Prostate gland (tissue), 2 donors: ENCODE measurements at places on chromosomes 3 and 15.

GRCh38 chr15:25731411-25731810 is 131.7 kb downstream of the ATP10A start:
- no peak for DNase-seq

DNA sequence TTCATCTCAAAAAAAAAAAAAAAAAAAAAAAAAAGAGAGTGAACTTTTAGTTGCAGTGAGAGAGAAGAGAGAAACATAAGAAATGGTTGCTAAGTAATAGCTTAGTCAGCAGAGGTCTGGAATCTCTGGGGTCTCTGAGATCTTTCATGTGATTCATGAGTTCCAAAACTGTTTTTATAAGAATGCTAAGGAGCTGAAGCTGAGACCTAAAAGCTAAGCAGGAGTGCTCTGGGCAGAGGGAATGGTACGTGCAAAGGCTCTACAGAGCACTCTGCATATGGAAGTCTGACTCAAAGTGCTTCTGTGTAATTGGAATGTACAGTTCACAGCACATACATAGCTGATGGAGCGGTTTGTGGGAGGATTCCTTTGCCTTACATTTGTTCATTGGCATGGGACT is 66.3 kb upstream of the LRIG1 start:
- no peak for DNase-seq

- DNase-seq = no peak
These were observed 19.2 kb upstream of the KPNA1 start for GRCh38 chr3:122533931-122534334.

DNA sequence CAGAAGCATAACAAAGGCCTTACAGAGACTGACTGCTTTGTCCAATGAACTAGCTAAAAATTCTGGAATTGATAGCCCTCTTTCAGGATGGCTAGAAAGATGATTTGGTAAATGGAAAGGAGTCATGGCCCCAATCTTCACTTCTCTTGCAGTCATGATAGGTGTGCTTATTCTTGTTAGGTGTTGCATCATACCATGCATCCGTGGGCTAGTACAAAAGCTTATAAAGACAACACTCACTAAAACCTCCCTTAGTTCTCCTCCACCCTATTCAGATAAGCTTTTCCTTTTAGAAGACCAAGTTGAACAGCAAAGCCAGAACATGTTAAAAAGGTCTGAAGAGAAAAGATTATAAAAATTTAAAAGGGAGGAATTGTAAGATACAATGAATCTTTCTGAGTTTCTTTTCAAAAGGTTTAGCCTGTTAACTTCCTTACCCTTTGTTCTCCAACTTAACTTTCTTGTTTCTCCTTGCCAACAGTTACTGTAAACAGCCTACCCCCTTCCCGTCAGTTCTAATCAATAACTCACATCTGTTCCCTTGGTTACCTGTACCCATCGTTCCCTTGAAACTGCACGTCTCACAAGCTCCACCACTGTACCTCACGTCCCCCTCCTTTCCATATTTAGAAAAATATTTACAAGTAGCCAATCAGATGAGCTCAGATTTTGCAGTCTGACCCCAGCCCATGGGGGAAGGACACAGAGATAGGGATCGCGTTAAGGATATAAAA is 105.8 kb downstream of the ZBBX start:
- DNase-seq = no peak

DNA sequence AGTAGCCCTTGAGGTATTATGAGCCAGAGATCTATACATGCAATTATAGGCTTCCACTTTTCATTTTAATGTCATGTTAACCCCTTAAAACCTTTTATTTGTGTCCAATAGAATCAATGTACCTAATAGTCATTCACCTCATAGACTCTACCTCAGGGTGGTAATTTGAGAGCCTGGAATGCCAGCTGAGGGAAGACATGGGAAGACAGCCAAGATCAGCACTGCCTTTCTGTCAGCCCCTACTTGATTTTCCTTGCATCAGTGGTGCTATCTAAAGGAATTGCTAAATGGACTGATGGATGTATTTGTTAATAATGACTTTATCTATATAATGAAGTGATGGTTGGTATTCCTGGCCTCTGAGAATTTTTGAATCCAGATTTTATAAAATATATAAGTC is 113.3 kb upstream of the GBE1 start:
- DNase-seq = no peak

DNA sequence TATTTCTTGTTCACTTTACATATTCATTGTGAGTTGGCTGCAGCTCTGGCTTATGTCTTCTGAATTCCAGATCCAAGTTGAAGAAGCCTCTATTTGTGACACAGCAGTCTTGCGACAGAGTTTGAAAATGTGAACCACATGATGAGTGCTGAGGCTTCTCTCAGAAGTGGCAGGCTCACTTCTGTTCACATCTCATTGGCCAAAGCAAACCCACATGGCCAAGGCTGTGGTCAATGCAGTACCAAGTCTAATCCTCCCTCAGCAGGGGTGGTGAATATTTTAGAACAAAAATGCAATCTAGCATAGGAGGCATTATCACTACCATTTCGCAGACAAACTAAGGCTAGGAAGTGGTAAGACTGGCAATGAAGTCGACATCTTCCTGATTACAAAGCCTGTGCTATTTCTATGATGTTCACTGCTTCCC is 45.2 kb downstream of the CDCP1 start:
- DNase-seq = no peak

- no peak for DNase-seq
These were observed 29.5 kb downstream of the CORO2B start for GRCh38 chr15:68608206-68608843.

DNA sequence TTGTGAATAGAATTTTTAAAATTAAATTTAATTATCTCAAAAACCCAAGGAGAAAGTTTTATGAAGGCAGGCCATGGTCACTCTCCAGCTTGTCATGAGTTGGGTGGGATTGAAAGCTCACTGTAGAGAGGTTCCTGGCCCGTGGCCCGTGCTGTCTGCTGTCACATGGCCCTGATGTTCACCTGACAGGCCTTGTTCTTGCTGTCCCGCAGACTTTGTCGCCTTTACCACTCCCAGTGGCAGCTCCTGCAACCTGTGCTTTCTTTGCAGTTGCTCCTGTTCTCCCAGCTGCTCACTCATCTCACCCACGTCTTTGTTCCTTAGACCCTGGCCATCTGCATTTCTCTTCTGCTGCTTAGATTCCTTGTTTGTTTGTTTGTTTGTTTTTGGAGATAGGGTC is 35.6 kb downstream of the DHX30 start:
- no peak for DNase-seq

DNA sequence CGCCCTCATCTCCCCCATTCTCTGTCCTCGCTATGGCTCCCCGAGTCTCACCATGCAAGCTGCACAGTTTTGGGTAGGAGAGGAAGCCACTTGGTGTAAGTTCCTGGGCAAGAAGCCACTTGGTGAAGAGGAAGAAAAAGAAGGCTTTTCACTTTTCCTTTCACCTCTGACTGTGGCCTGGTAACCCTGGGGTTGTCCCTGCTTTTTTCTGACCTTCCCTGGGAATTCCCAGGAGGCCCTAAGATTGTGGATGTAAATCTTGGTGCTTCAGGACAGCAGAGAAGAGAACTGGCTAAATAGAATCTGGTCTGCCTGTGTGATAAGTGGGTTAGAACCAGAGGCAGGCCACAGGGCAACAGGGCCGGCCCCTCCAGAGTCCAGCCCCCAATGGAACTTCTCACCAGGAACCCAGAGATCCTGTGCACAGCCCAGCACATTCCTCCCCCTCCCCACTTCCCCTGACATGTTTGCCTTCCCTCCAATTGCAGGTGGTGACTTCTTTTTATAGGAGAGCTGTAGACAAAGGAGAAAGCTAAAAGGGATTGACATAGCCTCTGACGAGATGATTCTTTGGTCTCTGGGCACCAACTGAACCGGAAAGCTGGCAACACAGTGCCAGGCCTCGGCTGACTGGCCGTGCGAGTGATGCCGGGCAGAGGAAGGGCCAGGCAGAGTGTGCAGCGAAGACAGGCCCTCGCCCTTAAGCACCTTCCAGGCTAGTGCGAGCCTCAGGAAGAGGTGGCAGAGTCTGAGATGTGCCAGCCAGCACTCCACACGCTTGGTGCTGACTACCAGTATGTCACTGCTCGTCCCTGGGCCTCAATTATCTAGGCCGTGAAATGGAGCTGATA is 19.4 kb upstream of the SKOR1 start:
- no peak for DNase-seq

GRCh38 chr3:52210037-52210436 is 12.1 kb downstream of the ALAS1 start:
- DNase-seq = no peak

GRCh38 chr15:83287541-83288027 is 3.1 kb upstream of the BNC1 start:
- DNase-seq = no peak

GRCh38 chr15:40637221-40637745 is 43.2 kb downstream of the KNL1 start:
- DNase-seq = no peak

DNA sequence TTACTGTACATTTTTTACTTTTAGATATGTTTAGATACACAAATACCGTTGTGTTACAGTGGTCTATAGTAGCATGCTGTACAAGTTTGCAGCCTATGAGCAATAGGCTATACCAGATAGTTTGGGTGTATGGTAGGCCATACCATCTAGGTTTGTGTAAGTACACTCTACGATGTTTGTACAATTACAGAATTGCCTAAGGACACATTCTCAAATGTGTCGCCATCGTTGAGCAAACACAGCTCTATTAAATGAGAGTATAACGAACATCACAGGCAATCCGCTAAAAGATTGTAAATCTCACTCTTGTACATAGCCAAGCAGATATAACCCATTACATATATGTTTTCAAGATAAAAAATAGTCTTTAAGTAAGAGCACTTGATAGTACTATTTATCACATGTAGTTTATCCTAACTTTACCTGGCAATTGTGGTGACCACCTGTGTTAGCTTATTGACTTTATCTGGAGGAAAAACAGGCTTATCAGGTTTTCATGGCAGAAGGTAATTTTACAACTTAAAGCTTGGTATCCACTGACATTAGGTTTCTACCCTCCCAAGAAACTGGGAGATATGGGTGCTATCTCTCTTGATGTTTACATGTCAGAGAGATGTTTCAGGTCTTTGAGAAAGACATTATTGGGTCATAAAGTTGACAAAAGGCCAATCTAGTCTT is 898.7 kb downstream of the NSUN3 start:
- no peak for DNase-seq

DNA sequence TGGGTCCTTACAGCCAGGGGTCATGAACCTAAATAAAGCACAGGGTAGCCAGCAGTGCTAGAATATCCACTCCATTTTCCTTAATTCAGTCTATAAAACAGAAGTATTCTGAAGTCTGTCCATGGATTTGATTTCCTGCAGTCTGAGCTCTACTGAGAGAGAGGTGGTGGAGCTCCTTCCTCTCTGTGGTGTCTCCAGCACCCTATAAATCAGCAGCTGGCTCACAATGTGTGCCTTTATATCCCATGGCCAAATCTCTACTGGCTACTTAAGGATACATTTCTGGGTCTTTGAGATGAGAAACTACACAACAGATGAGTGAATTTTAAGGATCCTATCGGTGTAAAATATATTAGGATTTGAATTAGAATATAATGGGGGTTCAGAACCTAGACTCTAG is 339.9 kb upstream of the RBMS3 start:
- DNase-seq = no peak

- DNase-seq = peak; percentile 71
These were observed 4.2 kb downstream of the LMAN1L start for GRCh38 chr15:74816624-74817369.

- DNase-seq = no peak
These were observed 195.2 kb downstream of the TLE3 start for GRCh38 chr15:69902414-69903062.

- DNase-seq = no peak
These were observed 63.4 kb downstream of the PPARG start for GRCh38 chr3:12352253-12352652.

- DNase-seq = no peak
These were observed 7.0 kb downstream of the SLCO3A1 start for GRCh38 chr15:91860498-91860897.

- DNase-seq = no peak
These were observed 133.8 kb upstream of the TMC3 start for GRCh38 chr15:81507831-81508230.

GRCh38 chr3:109743981-109744380 is 406.6 kb upstream of the DPPA4 start:
- no peak for DNase-seq
